Occipital lobe (tissue), 3 donors: ENCODE measurements at places on chromosomes 2 and 18. TPM values are rescaled to one million over a fixed set of nuclear protein-coding genes. Genes with fewer than 3 reads are reported as not detected.

The PCARE gene
- under 0.01 TPM for total RNA-seq

The SULT1C4 gene
- 6.6 TPM for total RNA-seq

The MARCHF4 gene
- 8.7 TPM for total RNA-seq

The LBX2 gene
- total RNA-seq, result not detected

The ASXL3 gene
- total RNA-seq, result 94.5 TPM

The CYTIP gene
- 5.1 TPM for total RNA-seq

The CENPA gene
- total RNA-seq, result 1.9 TPM

The TRIB2 gene
- total RNA-seq, result 122 TPM

The KHK gene
- total RNA-seq, result 6.2 TPM

The MOGAT1 gene
- total RNA-seq, result not detected

The ANKAR gene
- total RNA-seq, result 55.4 TPM

The ZNF532 gene
- total RNA-seq, result 207 TPM

The PRSS56 gene
- total RNA-seq, result not detected

The VAMP8 gene
- 0.94 TPM for total RNA-seq

The CUL3 gene
- 98.6 TPM for total RNA-seq

The PLGLB1 gene
- 6.2 TPM for total RNA-seq

The IGFBP5 gene
- 17.2 TPM for total RNA-seq

The UGT1A8 gene
- not detected for total RNA-seq
